ENCODE measurements at places on chromosomes 1 and 21.

- no peak for DNase-seq
Observed at GRCh38 chr1:101392552-101392951, 155.7 kb downstream of the S1PR1 start.

DNA sequence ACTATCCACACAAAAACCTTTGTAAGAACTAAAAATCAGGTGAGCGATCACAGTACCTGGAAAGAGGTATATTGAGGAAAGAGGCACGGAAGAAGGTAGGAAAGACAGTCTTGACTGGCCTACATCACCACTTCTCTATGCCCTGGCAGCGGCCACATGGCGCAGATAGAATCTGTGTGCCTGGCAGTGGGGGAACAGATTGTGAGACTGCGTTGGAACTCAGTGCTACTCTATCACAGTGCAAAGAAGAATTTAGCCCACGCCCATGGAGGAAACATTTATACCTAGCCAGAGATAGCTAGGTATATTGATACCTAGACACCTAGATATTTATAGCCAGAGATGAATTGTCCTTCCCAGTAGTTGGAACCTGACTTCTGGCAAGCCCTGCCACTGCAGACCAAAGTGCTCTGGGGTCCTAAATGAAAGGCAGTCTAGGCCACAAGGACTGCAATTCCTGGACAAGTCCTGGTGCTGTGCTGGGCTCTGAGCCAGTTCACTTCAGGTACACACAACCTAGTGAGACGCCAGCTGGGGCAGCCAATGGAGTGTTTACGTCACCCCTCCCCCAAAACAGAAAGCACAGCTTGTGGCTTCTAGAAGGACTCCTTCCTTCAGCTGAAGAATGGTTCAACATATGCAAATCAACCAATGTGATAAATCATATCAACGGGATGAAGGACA is 51.9 kb downstream of the DHX9 start:
- DNase-seq, result no peak

GRCh38 chr1:2344744-2345296 is 46.5 kb downstream of the MORN1 start:
- DNase-seq, result no peak

DNA sequence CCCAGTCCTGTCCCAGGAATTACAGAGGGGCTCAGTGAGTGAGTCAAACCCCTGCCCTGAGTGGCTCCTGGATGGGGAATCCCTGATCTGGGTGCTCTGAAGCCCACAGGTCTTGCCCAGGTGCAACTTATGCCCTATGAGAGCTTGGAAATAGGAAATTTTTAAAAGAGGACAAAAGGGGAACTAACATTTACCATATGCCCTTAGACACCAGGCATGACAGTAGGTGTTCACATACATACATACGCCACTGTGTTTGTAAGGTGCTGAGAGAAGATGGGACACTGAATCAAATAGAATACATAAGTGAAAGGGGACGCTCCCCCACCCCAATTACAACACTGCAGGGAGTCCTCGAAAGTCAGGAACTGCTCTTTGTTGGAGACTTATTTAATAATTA is 1.4 kb downstream of the CFAP45 start:
- no peak for DNase-seq

GRCh38 chr1:13570924-13571323 is 12.7 kb upstream of the PDPN start:
- DNase-seq, result no peak

- DNase-seq, result no peak
Observed at GRCh38 chr21:25925064-25925800, 190.5 kb downstream of the GABPA start.

DNA sequence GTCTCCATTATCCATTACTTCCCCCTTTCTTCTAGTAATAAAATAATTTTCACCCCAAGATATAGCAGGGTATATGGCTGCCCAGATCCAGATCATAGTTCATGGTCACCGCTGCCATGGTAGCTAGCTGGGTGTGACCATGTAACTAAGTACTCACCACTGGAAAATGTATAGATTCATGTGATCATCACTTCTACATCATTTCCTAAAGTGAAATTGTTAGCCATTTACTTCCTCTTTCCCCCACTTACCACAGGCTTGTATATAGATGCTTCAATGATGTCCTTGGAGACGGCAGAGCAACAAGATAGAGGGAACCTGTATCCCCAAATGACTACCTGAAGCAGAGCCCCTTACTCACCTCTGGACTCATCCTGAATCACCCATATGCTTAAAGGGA is 22.7 kb upstream of the EYA3 start:
- DNase-seq, result no peak

Measured in fibroblast of upper back skin (primary cell).